NCI-H1105 treated with DMSO at 0.1 percent for 48 hours (cell line): ENCODE measurements at places on chromosomes 6 and 20.

- no peak for DNase-seq
Observed at GRCh38 chr6:47484616-47485015, 7.0 kb downstream of the CD2AP start.

GRCh38 chr6:22448291-22448711, 121.1 kb upstream of the HDGFL1 start:
- no peak for DNase-seq

DNA sequence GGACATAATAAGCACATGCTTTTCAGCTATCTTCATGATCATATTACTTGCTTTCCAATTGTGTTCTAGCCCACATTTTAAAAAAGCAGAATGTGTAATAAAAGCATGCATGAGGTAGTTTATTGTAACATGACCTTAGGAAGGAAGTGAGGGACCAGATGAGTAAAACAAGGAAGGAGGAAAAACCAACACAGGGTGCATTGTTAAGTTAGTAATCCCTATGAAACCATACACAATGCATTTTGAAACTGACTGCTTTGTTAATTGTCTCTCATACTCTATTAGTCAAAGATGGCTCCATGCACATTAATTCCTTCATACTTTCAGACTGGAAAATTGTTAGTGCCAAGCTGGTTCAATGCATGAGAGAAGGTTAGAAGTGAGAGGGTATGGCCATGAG, 37.7 kb upstream of the CENPW start:
- DNase-seq: no peak

DNA sequence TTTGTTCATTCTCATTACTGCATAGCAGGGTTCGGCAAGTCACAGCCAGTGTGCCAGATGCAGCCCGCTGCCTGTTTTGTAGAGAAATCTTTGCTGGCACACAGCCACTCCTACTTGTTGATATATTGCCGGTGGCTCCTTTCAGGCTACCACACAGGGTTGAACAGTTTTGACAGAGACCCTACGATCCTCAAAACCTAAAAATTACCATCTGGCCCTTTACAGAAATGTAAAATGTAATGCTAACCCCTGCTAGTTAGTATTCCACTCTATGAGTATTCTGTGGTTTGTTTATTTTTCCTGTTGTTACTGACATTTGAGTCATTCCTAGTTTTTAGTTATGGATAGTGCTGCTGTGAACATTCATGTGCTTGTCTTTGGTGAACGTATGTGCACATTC, 11.5 kb downstream of the DHX35 start:
- DNase-seq: peak; percentile 67

- peak; percentile 23 for DNase-seq
Observed at GRCh38 chr6:144559865-144560593, 274.9 kb downstream of the UTRN start.

GRCh38 chr20:48892891-48893290, 28.6 kb upstream of the ARFGEF2 start:
- no peak for DNase-seq

GRCh38 chr6:111809264-111809663, 64.0 kb downstream of the FYN start:
- DNase-seq: no peak

DNA sequence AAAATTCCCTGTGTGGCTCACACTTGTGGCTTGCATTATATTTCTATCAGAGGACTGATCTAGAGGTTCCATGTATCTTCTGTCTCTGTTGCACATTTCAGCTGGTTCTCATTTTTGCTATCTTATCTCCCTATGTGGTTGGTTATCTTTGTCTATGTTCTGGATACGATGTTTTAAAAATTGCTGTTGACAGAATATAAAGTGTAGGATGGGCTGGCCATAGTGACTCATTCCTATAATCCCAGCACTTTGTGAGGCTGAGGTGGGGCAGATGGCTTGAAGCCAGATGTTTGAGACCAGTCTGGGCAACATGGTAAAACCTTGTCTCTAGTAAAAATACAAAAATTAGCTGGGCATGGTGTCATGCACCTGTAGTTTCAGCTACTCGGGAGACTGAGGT, 9.9 kb upstream of the ULBP3 start:
- DNase-seq: no peak

GRCh38 chr6:28982476-28983266, 22.4 kb downstream of the ZNF311 start:
- DNase-seq: no peak
